D341Med (cell line): ENCODE measurements at places on chromosomes 16 and 17.

- no peak for DNase-seq
Measured at GRCh38 chr16:49647673-49648072, 208.2 kb downstream of the ZNF423 start.

- peak; percentile 32 for DNase-seq
Measured at GRCh38 chr17:31130286-31131224, 35.8 kb downstream of the NF1 start.

DNA sequence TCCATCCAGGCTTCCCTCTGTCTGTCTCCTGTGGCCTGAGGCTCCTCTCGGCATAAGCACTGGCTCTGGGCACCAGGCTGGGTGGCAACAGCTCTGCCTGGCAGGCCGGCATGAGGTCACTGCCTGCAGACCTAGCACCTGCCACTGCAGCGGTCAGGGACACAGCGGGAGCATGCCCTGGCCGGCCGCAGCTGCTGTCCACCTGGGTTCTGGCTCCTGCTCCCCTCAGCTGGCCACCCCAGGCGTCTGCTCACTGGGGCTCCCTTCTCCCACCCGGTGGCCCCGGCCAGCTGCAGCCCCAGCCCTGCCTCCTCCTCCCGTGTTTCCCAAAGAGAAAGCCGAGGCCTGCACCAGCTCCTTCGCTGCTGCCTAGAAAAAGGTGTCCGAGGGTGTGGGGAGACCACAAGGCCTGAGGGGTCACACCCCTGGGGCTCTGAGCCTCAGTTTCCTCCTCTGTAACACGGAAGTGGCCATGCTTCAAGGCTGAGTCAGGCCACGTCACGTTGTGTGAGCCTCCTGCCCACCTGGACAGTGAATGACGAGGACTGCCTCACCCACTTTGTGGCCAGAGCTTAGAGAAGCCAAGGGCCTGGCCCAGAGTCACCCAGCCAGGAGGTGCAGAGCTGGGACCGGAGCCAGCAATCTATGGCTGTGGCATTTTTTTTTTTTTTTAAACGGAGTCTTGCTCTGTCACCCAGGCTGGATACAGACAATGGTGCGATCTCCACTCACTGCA, 6.7 kb downstream of the NTHL1 start:
- no peak for DNase-seq

GRCh38 chr17:17868641-17869522, 32.1 kb upstream of the SREBF1 start:
- no peak for DNase-seq

DNA sequence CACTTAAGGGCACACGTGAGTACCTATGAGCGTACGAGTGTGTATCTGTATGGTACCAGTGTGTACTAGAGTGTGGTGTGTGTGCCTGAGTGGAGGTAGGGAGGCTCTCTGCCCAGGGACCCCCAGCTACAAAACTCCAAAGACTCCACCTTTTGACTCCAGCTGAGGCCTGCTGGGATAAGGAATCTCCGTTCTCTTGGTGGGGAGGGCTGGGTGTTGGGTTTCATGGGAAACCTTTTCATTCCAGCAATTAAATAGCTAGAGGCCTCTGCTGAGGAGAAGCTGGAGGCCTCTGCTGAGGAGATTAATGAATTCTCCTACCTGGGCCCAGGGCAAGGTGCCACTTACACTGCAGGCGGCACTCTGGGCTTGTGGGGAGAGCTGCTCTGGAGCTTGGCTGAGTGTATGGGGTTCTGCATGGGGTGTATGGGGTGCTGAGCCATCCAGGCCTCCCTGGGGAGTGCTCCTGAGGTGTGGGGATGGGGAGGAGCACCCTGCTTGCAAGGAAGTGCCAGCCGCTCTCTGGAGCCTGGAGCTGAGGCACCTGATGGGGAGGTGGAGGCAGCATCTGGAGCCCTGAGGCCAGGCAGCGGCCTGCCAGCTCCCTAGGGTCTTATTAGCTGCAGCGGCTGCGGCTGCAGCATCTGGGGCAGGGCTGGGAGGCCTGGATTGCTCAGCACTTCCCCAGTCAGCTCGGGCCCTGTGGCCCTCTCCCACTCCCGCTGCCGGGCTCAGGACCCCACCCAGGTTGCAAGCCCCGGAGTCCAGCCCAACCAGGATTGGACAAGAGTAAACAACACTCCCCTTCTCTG, 4.6 kb downstream of the ANKRD13B start:
- DNase-seq: peak; percentile 75
